HFFc6 (cell line): ENCODE measurements at places on chromosomes 3 and 15. TPM values are rescaled to one million over a fixed set of nuclear protein-coding genes. Genes with fewer than 3 reads are reported as not detected.

- no peak for DNase-seq
- peaks cover 18% of the 10 kb centered on the region for H3K4me1 ChIP-seq
- H3K4me3 ChIP-seq = no peak overlapping the region
- no peaks in the 10 kb centered on the region; the same call in 1 of the 2 replicates for H3K27me3 ChIP-seq
- no peak overlapping the region for H3K27ac ChIP-seq
- H3K36me3 ChIP-seq = no peaks in the 10 kb centered on the region
These were observed 646.4 kb upstream of the KCNMB2 start for GRCh38 chr3:177889652-177890358.

The POPDC2 gene
- 0.14 to 0.45 TPM in 2 of 3 replicates, not detected in the other for total RNA-seq

The XIRP1 gene
- 0.02 TPM in 1 of 3 replicates, not detected in the others for total RNA-seq

The DNAH12 gene
- total RNA-seq = 0.05 TPM in 1 of 3 replicates, not detected in the others

The PGBD4 gene
- total RNA-seq = 1.8 to 2.4 TPM (median 2.4 TPM) in 3 replicates

DNA sequence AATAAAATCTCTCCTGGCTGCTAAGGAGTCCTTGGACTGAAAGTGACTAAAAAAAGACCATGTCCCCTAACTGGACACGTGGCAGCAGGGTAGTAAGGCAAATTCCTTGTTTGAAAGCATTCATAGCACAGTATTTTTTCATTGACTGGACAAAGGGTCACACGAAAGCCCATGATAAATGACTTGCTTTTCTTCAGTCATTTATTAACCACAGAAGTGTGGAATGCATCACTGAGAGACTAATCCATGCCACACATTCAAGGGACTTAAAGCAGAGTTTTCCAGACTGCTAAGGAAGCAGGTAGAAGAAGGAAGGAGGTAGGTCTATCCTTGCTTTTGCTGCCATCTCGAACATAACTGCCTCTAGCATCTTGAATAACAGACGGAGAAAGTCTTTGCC is 31.2 kb downstream of the CASR start:
- no peak overlapping the region for H3K27ac ChIP-seq
- DNase-seq = no peak
- H3K27me3 ChIP-seq = peaks cover 9% of the 10 kb centered on the region
- no peaks in the 10 kb centered on the region for H3K36me3 ChIP-seq
- H3K4me3 ChIP-seq = no peak overlapping the region
- H3K4me1 ChIP-seq = no peaks in the 10 kb centered on the region

GRCh38 chr15:83100097-83100646 is 7.3 kb upstream of the TM6SF1 start:
- no peaks in the 10 kb centered on the region for H3K36me3 ChIP-seq
- no peak overlapping the region for H3K27ac ChIP-seq
- H3K27me3 ChIP-seq = peaks cover 23% of the 10 kb centered on the region
- no peak overlapping the region for H3K4me3 ChIP-seq
- DNase-seq = no peak
- no peaks in the 10 kb centered on the region for H3K4me1 ChIP-seq

The RARB gene
- 0.09 to 1.9 TPM in 2 of 3 replicates, not detected in the other for total RNA-seq

GRCh38 chr15:69156736-69157381 is 3.6 kb upstream of the GLCE start:
- H3K27ac ChIP-seq = no peak overlapping the region
- DNase-seq = no peak
- H3K4me3 ChIP-seq = no peak overlapping the region
- H3K4me1 ChIP-seq = peaks cover 40% of the 10 kb centered on the region
- no peaks in the 10 kb centered on the region; the same call in 1 of the 2 replicates for H3K27me3 ChIP-seq

DNA sequence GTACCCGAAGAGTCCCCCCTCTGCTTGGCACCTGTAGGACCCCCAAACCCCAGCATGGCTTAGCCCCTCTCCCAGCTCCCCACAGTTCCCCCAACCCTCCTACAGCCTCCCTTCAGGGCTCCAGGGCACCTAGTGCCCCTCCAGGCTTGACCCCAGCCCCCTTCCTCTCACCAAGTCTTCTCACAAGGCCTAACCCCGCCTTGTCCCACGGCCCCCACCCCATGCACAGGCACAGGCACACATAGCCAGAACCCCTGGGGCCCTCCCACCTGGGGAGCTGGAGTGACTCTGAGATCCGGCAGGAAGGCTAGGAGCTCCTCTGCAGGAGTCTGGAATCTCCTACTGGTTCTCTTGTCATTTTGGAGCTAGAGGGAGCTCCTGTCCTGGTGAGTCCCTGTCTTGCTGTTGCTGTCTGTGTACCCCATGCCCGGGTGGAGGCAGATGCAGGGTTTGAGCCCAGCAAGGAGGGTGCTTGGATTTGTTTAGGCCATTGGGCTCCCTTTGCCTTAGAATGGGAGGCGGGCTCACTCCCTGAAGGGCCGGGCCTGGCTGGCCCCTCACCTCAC is 39.6 kb downstream of the KLF13 start:
- peak; percentile 13 for DNase-seq
- peak overlapping the region; percentile 51; the same call in 1 of the 2 replicates for H3K27ac ChIP-seq
- H3K36me3 ChIP-seq = peaks cover 12% of the 10 kb centered on the region
- H3K4me3 ChIP-seq = peak overlapping the region; percentile 60
- H3K4me1 ChIP-seq = peaks cover 47% of the 10 kb centered on the region
- H3K27me3 ChIP-seq = peaks cover 1% of the 10 kb centered on the region; the same call in 1 of the 2 replicates

The OR5K2 gene
- total RNA-seq = not detected in 3 replicates

DNA sequence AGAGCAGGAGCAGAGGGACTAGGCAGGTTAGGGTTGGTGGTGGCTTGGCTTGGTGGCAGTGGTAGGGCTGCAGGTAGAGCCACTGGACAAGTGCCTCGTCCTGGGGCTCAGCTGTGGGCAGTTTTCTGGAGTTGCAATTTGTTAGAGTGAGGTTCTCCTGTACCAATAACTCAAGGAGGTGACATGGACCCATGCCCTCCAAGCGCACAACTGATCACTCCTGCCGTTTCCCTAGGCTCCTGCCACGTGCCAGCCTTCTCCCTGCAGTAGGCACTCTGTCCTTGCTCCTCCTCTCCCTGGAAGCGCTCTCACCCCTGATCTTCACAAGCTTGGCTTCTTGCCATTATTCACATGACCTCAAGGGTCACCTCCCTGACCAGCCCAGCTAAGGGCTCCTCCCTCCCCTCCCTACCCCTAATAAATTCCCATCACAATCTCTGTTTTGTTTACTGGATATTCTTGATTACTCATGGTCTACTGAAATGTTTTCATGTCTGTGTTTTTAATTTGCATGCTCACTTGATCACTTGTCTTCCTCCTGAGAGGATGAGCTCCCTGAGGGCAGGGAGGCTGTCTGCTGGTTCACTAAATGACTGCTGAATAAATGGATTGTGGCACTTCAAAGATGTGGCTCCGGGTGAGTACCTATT is 3.3 kb downstream of the WNT7A start:
- peaks cover 38% of the 10 kb centered on the region for H3K27me3 ChIP-seq
- H3K27ac ChIP-seq = no peak overlapping the region
- H3K36me3 ChIP-seq = no peaks in the 10 kb centered on the region
- H3K4me1 ChIP-seq = no peaks in the 10 kb centered on the region
- no peak overlapping the region for H3K4me3 ChIP-seq
